ENCODE measurements at places on chromosomes 2 and 18.

DNA sequence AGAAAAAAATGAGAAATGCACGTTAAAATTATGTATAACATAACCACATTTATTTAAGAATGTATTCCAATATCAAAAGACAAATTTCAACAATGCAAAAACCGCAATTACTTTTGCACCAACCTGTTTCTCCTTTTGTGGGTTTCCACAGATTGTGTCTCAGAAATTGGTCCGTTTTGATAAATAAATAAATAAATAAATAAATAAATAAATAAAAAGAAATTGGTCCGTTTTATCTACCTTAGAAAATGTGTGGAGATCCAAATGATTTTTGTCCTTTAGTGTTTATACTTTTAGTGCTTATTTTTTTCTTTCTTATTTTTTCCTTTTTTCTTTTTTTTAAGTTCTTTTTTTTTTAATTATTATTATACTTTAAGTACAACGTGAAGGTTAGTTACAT is 1682.2 kb upstream of the TMEFF2 start:
- H3K27me3 ChIP-seq, result no peaks in the 10 kb centered on the region
- H3K27ac ChIP-seq, result no peak overlapping the region
- no peaks in the 10 kb centered on the region for H3K36me3 ChIP-seq
- no peak for DNase-seq
- no peaks in the 10 kb centered on the region for H3K4me1 ChIP-seq

GRCh38 chr2:174656676-174657176 is 59.1 kb upstream of the WIPF1 start:
- H3K36me3 ChIP-seq, result no peaks in the 10 kb centered on the region
- no peaks in the 10 kb centered on the region for H3K27me3 ChIP-seq
- H3K4me3 ChIP-seq, result no peak overlapping the region

GRCh38 chr2:72548081-72548764 is 277.6 kb downstream of the EXOC6B start:
- no peaks in the 10 kb centered on the region for H3K36me3 ChIP-seq
- H3K27ac ChIP-seq, result no peak overlapping the region
- H3K4me1 ChIP-seq, result no peaks in the 10 kb centered on the region
- no peak overlapping the region for H3K4me3 ChIP-seq
- no peaks in the 10 kb centered on the region for H3K27me3 ChIP-seq

DNA sequence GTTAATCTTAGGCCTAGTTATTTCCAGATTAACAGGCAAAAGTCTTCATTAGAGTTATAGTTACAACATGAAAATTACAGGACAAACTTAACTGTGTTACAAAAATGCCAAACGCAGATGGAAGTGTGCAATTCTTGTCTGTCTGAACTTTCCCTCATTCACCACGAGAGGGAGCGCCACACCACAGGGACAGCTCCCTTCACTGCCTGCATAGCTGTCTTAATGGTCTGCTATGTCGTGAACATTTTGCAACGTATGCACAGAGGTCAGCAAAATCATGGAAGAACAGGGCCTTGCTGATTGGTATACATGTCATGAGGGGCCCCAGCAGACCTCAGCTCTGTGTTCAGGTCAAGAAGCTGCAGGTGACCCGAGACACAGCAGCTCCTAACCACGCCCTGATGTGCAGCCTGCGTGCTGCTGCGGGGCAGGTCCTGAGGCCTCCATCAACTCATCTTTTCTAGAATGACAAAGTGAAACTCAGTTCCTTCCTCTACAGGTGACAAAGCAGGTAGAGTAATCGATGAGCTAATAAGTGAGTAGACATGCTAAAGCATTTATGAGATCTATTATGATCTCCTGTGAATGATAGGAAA is 78.8 kb upstream of the ATP8B1 start:
- no peaks in the 10 kb centered on the region for H3K27me3 ChIP-seq
- H3K27ac ChIP-seq, result no peak overlapping the region
- DNase-seq, result peak; percentile 61
- no peaks in the 10 kb centered on the region for H3K36me3 ChIP-seq

DNA sequence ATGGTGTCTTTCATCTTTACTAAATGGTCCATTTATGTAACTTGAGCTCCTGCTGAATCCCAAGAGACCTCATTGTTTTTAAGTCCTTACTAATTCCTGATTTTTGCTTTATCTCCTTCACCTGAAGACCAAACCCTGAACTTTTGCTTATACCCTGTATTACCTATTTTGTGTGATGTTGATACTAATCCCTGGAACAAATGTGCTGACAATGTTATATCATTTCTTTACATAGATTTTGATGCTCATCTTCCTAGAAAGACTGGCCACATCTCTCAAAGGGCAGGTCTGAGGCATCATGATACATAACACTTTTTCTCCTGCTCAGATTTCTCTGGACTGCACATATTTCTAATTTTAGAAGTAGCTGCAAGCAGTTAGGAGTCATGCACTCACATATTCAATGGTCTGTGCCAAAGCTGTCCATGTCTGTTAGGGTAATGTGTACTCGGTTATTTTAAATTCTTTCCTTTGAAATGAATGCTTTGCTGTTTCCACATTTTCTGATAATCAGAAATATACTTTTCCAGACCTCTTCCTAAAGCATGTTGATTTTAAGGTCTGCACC is 427.9 kb upstream of the HNRNPA3 start:
- no peaks in the 10 kb centered on the region for H3K4me1 ChIP-seq
- no peak overlapping the region for H3K27ac ChIP-seq
- no peak overlapping the region for H3K4me3 ChIP-seq
- H3K27me3 ChIP-seq, result no peaks in the 10 kb centered on the region
- no peak for DNase-seq

DNA sequence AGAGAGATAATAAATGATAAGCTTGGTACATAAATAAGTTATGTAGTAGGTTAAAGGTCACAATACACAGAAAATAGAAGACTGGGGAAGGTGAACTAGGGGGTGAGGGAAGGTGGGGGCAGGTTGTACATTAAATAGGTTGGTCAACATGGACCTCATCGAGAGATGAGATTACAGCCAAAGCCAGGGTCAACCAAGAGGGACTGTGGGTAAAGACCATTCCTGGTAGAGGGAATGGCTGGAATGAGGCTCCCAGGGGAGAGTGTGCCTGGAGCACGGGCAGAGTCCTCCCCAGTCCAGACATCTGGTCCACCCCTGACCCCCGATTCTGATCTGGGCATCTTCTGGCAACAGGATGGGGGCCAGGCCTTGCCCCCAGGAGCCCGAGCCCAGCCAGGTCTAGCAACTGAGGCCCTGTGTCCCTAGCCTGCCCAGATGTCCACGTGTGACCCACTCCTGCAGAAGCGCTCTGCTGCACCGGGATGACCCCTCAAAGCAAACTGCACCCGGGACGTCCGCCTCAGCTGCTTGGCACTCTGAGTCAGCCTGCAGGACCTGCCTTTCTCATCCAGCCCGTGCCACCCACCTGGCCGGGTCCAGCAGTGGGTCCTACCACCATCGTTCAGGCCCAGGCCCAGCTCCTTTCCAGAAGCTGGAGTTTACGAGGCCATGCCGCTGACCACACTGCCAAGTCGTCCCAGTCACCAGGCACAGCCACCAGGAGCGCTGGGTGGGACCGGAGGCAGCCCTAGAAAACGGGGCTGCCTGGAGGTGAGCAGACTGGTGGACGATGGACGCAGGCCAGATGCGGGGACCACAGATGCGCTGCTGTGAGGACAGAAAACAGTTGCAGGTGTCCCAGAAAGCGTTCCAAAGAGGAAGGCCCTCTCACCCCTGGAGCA is 56.2 kb upstream of the ID2 start:
- H3K4me3 ChIP-seq, result no peak overlapping the region
- H3K27ac ChIP-seq, result no peak overlapping the region
- no peaks in the 10 kb centered on the region for H3K36me3 ChIP-seq
- no peak for DNase-seq

DNA sequence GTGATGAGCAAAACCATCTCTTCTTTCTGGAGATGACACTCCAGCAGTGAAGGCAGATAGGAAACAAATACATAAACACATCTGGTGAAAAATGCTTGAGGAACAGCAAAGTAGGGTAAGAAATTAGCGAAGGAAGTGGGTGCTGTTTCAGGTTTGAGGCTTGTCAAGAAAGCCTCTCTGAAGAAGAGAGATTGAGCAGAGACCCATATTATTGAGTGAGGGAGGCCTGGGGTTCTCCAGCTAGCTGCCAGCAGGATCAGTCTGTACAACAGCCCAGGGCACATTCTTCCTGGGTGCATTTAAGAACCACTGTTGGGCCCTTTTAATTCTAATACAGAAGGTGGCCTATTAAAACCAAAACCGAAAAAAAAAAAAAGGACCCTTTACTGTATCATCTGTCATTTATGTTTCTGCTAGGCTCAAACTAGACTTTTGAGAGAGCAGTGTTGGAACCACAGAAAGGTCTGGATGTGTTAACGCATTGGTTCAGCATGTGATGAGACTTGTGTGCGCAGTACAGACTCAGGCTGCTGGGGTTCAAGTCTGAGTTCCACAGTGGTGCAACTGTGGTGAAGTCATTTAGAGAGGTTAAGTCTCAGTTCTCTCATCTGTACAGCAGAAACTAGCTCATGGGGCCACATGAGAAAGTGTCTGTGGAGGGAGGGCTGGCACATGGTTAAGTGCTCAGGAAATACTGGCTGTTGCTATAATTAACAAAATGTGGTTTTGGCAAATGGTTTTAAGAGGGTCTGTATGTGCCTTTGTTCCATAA is 28.9 kb downstream of the MGAT5 start:
- no peak overlapping the region for H3K4me3 ChIP-seq
- H3K4me1 ChIP-seq, result no peaks in the 10 kb centered on the region
- no peaks in the 10 kb centered on the region for H3K36me3 ChIP-seq
- H3K27me3 ChIP-seq, result no peaks in the 10 kb centered on the region
- no peak overlapping the region for H3K27ac ChIP-seq

GRCh38 chr2:75491129-75491753 is 69.5 kb downstream of the EVA1A start:
- no peak overlapping the region for H3K27ac ChIP-seq
- H3K36me3 ChIP-seq, result no peaks in the 10 kb centered on the region
- H3K4me3 ChIP-seq, result no peak overlapping the region

DNA sequence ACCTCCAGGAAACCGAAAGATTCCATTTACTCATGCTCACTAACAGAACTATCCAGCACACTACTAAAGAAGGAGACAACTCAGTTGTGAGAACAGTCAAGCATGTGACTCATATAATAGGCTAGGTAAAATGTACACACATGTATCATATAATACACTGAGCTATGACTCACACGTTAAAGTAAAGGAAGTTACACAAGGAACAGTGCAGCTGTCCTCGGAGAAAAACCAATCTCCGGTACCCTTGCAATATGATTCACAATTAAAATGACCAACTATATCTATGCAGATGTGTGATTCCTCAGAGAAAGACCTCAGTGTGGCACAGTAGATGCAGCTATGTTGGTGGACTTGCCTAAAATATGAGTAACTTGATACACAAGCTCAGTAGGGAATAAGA is 76.5 kb downstream of the STRN start:
- no peaks in the 10 kb centered on the region for H3K4me1 ChIP-seq
- no peak overlapping the region for H3K27ac ChIP-seq
- no peaks in the 10 kb centered on the region for H3K36me3 ChIP-seq
- DNase-seq, result no peak
- no peaks in the 10 kb centered on the region for H3K27me3 ChIP-seq

DNA sequence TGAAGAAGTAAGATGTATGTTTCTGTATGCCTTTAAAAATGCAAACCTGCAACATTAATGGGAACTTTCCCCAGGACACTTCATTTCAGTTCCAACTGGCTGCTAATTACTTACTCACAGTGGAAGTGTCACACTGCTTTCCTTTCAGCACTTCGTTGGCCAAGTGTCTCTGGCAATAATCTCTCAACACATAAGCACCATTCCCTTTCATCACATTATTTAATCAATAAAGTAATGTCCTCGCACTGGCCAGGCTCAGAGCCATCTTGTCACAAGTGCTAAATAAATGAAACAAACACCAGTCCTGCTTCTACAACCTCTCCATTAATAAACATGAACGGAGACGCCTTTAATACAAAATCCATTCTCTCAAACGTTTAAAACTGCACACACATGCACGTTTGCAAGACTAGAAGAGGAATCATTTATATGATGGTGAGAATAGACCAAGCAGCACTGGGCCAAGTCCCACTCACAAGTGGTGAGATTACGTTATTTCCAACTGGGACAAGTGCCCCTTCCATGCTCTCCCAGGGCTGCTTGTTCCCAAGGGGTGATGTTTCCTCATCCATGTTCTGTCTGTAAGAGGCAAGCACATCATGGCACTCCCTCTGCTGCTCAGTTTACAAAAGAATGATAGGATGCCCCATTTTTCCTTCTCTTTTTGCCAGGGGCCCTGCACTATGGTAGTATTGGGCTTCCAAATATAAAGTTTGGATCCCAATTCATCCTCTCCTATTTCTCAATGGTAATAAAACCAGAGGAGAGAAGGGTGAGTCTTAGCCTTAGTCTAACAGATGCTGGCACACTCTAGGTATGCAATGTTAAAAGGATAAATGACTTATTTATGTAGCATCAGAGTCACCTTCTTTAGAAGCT is 56.8 kb upstream of the ETAA1 start:
- no peak overlapping the region for H3K4me3 ChIP-seq
- H3K27me3 ChIP-seq, result no peaks in the 10 kb centered on the region
- peaks cover 34% of the 10 kb centered on the region for H3K36me3 ChIP-seq
- no peak overlapping the region for H3K27ac ChIP-seq
- H3K4me1 ChIP-seq, result peaks cover 2% of the 10 kb centered on the region

DNA sequence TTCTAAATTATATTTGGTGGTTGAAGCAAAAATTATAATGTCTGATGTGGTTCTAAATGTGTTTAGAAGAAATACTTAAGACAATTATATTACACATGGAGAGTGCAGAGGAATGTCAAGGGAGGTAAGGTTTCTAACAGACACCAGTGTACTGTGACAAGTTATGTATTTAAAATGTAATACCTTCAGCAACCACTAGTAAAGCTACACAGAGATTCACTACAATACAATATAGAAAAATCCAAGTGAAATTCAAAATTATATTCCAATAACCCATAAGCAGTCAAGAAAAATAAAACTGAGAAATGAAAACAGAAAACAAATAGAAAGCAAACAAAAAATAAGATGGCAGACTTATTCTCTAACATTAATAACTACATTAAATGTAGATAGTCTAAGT is 249.5 kb upstream of the KLHL14 start:
- no peaks in the 10 kb centered on the region for H3K36me3 ChIP-seq
- no peak for DNase-seq
- no peak overlapping the region for H3K27ac ChIP-seq
- H3K4me3 ChIP-seq, result no peak overlapping the region

GRCh38 chr2:68385220-68385906 is 20.3 kb downstream of the PLEK start:
- H3K27me3 ChIP-seq, result no peaks in the 10 kb centered on the region
- no peaks in the 10 kb centered on the region for H3K4me1 ChIP-seq
- no peak overlapping the region for H3K4me3 ChIP-seq
- no peaks in the 10 kb centered on the region for H3K36me3 ChIP-seq

GRCh38 chr2:168494190-168494711 is 38.2 kb downstream of the CERS6 start:
- peaks cover 7% of the 10 kb centered on the region for H3K4me1 ChIP-seq
- H3K27ac ChIP-seq, result no peak overlapping the region
- no peak for DNase-seq
- no peaks in the 10 kb centered on the region for H3K27me3 ChIP-seq

- H3K4me3 ChIP-seq, result no peak overlapping the region
- no peaks in the 10 kb centered on the region for H3K36me3 ChIP-seq
- H3K27me3 ChIP-seq, result no peaks in the 10 kb centered on the region
Observed at GRCh38 chr2:205901491-205901890, 184.5 kb downstream of the INO80D start.

- no peak overlapping the region for H3K27ac ChIP-seq
- H3K27me3 ChIP-seq, result no peaks in the 10 kb centered on the region
- H3K4me3 ChIP-seq, result no peak overlapping the region
- no peak for DNase-seq
Observed at GRCh38 chr2:19607931-19608771, 249.7 kb upstream of the OSR1 start.

All from H1 (cell line).